Stimulated activated CD4-positive, alpha-beta T cell treated with anti-CD3 and anti-CD28 coated beads, Interleukin-1b, Interleukin-23, amount 100 ng/mL, for 1 hour (primary cell): ENCODE measurements at places on chromosomes 11 and 22.

GRCh38 chr11:115767047-115767802 lies 263.0 kb upstream of the CADM1 start:
- DNase-seq, result no peak

- no peak for DNase-seq
These were observed 1.1 kb upstream of the TH start for GRCh38 chr11:2172676-2173075.

- DNase-seq, result no peak
These were observed 62.9 kb downstream of the RCN1 start for GRCh38 chr11:32153747-32154146.

DNA sequence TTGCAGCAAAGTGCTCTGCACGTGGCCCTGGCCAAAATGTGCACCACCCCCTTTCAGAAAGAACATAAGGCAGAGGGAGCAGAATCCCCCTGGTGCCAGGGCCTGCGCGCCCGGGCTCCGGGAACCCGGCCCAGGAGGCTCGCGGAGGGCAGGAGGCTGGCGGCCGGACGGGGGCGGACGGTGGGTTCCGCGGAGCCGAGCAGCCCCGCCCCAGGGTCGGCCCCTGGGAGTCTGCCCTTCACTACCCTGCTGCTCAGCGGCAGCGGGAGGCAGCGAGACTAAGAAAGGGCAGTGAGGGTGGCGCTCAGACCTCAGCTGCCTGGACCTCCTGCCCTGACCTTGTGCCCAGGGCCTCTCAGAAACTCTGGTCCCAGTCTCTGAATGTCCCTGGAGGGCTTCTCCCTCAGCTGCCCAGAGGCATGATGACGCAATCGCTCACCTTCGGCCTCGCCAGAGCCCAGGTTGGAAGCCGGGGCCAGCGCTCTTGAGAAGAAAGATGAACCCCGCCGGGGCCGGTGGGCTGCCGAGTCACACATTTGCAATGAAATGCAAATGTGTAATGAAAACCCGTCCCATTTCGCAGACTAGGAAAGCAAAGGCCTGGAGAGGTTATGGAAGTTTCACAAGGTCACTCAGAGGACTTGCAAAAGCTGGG lies 1.1 kb upstream of the CLMP start:
- DNase-seq, result no peak

GRCh38 chr22:27066856-27067255 lies 409.5 kb downstream of the MIAT start:
- DNase-seq, result no peak

GRCh38 chr11:108069947-108070346 lies 51.4 kb upstream of the ACAT1 start:
- DNase-seq, result no peak

DNA sequence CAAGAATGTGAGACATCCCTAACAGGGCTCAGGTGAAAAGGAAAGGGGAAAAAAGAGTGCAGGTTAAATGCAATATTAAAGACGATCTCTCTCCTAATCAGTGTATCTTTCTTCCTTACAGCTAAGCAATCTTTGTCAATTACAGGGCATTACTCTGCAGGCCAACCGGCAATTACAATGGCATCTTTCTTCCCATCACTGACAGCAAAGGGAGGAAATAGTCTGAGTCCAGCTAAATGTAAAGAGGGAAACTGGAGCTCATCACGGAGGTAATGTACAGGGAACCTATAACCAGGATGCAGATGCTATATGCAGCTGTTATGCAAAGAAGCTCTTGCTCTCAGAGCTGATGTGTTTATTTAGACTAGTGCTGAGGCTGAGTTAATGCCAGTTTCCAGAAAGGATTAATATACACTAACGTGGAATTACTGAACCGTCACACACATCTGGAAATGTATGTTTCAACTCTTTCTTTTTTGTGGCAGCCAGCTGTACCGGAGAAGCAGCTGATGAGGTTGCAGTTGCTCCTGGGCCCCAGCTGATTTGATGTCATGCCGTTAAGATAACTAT lies 121.6 kb downstream of the KIRREL3 start:
- DNase-seq, result no peak

DNA sequence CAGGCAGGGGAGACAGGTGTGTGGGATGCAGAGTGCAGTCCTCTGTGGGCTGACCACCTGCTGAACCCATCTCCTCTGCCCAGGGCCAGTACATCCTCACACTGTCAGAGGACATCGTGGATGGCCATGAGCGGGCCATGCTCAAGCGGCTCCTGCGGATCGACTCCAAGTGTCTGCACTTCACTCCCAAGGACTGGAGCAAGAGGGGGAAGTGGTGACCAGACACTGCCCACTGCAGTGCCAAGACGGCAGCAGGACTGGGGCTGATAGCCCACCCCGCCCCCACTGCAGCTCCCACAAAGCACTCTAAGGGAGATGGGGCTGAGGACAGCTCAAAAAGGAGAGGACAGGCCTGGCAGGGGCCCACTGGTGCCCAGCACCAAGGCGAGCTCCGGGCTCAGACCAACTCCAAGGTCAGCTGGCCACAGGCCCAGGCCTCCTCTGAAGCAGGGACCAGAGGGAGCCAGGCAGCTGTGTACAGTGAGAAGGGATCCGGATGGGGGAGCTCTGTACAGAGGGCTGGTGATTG lies 1.6 kb downstream of the RNASEH2C start:
- DNase-seq, result no peak

DNA sequence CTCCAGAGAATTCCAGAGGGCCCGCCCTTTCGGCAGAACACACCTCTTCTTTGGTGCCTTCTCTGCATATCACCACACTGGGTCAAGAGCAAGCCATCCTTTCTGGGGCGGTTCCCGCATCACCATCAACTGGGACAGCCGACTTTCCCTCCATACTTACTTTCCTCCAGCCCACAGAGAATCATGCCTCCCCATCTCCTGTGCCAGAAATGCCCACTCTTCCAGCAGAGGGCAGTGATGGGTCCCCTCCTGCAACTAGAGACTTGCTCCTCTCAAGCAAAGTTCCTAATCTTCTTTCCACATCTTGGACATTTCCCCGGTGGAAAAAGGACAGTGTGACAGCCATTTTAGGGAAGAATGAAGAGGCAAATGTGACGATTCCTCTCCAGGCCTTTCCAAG lies 157.7 kb downstream of the C11orf91 start:
- no peak for DNase-seq

GRCh38 chr11:75478783-75479596 lies 46.0 kb upstream of the KLHL35 start:
- DNase-seq, result no peak

DNA sequence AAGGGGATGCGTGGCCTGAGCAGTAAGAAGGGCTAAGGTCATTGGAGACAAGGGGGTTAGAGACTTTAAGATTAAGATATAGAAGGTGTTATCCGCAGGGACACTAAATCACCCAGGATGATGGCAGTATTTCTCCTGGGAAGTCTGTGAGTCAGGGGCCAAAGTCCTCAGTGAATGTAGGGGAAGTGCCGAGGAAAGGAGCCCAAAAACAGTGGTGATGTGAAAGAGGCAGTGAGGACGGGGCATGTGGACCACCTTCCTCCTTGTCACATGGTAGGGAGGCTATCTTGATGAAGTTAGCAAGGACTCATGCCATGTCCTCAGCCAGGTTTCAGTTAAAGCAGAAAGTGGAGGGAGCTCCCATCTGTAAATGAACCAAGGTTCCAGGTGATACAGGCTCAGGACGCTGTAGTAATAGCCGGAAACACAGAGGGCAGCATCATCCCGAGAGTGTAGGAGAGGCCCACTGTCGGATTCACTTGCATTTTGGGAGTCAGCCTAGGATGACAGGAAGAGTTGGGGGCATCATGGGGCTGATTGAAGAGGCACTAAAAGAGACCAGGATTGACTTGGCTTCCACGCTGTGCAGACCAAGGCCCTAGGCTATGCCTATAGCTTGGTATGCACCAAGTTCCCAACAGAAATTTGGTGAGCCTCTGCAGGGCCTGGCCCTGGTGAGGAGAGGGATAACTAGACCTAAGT lies 33.5 kb downstream of the WEE1 start:
- DNase-seq, result no peak

DNA sequence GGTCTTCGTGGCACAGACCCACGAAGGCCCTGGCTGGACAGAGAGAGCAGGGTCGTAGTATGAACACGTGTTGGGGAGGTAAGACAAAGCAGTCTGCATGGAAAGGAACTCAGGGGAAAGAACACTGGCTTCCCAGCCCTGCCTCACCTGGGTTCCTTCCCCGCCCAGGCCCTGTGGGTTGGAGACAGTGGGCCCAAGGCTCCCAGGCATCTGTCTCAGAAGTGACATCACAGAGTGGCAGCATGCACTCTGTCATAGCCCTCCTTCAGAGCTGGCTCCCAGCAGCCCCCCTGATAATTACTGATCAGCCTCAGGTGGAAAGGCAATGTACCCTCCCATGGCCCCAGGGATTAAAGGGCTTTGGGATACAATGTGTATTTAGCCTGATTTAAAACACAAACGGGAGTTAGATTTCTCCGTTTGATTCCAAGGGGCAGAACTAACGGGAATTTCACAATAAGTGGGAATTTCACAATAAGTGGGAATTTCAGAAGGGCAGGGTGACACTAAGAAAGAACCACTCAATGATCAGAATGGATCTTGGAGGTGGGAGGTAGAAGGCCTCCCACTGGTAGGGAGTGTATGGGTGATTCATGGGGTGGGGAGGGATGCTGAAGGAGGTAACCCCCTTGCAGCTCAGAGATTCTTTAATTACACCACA lies 65.1 kb downstream of the SLC22A12 start:
- DNase-seq, result no peak

- no peak for DNase-seq
These were observed at the start of gene PLEKHA7 for GRCh38 chr11:17014321-17014832. Gene PLEKHA7 (minus strand): TSS chr11:17014414. CDS start chr11:17014401, 13 bp downstream.

DNA sequence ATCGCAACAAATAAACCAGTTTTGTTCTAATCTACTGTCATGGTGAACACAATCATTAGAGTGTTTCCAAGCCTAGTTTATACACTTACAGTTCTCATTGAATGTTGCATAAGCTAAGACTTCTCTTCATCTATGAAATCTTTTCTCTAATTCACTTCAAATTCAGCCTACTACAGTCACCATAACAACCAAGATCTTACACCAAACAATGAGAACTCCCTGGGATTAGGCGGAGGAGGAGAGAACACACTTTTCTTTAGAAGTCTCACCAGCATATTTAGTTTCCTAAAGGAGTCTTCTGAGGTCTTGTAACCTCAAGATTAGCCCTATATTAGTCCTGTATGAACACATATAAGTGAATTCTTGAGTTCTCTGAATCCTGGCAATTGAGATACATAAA lies 1889.7 kb downstream of the LRRC4C start:
- no peak for DNase-seq

DNA sequence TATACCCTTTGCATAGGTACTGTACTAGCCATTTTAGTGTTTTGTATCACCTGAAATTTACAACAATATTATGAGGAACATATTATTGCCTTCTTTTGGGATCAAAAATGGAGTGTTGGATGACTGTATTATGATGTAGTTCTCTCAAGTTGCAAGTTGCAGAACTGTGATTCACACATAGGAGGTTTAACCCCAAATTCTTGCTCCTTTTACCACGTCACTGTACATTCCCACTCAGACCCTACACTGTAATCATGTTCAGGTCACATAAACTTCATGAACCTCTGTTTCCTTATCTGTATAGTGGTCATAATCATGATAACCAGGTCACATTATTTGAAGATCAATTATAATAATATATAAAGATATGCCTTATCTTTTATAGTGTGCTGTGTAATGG lies 925.1 kb upstream of the TENM4 start:
- DNase-seq, result no peak

GRCh38 chr11:130163346-130164220 lies 4.0 kb downstream of the ST14 start:
- DNase-seq, result no peak

GRCh38 chr11:35874751-35875450 lies 69.0 kb upstream of the LDLRAD3 start:
- DNase-seq, result no peak

DNA sequence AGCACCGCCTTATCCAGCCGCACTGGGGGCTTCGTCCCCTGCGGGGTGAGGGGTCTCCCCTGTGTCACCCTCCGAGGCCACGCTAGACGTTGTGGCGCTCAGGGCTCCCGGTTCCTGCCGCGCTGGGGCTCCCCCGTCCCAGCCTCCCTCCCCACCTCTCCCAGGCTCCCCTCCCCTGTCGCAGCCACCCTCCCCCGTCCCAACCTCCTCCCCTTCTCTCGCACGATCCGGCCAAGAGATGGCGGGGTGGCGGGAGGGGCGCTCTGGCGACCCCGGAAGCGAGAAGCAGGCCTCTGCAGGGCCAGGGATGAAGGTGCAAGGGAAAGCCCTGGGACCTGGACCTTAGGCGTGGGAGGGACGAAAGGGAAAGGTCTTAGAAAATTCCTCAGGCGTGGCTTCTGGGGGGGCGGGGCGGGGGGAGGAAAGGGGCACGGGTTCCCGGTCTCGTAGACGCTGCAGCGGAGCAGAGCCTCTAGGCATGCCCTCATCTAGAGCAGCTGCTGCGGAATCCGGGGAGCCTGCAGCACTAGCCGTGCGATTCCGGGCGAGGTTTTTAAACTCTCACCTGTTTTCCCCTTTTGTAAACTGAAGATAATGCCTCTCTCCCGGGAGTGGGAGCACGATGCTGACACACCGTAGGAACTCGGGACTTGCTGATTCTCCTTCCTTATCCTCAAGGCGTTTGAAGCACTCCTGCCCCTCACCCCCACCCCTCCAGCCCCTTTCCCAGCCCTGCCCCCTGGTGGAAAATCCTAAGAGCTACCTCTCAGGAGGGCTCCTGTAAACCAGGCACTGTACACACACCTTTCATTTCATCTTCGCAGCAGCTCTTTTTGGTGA lies 14.4 kb downstream of the KCNJ5 start:
- DNase-seq, result peak; percentile 19

DNA sequence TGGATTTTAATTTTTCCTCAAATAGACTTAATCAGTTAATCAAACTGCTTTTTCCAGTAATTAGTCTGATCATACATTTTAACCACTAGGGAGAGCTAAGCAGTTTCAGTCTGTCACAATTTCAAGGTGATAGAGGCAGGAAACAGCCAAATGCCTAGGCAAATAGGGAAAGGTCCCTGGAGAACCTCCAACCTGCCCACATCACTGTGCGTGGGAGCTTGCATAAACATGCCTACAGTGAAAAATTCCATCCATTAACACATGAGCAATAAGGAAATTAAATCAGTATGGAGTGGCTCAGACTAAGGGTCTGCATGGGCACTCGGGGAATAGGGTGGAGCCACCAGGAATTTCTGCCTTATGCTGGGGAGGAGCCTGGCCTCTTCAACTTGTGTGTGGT lies 74.6 kb downstream of the AASDHPPT start:
- DNase-seq, result no peak

GRCh38 chr11:73380897-73381410 lies 4.8 kb downstream of the RELT start:
- no peak for DNase-seq

GRCh38 chr11:87355596-87355995 lies 317.9 kb downstream of the TMEM135 start:
- DNase-seq, result no peak
